Naive B cell (primary cell): ENCODE measurements at places on chromosomes 12 and 14.

- no peak overlapping the region for H3K4me3 ChIP-seq
- DNase-seq, result no peak
- H3K27ac ChIP-seq, result no peak overlapping the region
Observed at GRCh38 chr12:27148791-27149190, 66.4 kb upstream of the C12orf71 start.

DNA sequence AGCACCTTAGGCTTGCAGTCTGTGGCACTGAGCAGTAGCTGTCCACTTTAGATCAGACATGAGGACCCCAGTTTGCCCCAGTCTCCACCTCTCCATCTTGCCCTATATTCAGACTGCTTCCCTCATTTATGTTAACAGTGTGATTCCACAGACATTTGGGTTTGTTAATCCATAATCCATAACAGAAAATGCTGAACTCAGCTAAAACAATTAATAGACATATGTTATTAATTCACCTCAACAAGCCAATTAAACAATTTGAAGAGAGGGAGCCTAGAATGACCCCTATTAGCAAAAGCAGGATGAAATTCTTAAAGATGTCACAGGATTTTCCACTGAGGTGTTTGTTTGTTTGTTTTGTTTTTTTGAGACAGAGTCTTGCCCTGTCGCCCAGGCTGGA is 9.1 kb downstream of the CDKL1 start:
- no peak overlapping the region for H3K27ac ChIP-seq
- H3K4me1 ChIP-seq, result no peaks in the 10 kb centered on the region
- no peaks in the 10 kb centered on the region for H3K27me3 ChIP-seq
- DNase-seq, result no peak

DNA sequence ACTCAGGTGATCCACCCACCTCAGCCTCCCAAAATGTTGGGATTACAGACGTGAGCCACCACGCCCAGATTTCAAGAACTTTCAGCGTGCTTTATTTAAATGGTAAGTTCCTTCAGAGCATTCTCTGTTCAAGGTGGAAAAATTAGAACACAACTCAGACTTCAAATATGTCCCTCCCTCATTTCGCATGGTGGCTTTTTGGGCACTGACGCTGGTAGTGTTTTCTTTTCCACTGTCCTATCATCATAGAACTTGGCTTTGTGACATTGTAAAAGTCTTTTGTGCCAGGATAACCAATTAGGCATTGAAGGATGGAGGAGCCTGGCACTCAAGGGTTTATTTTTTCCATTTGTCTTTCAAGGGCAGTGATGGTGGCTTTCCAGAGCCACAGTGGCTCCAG is 190.8 kb downstream of the NUAK1 start:
- no peaks in the 10 kb centered on the region for H3K4me1 ChIP-seq
- no peak for DNase-seq
- H3K27me3 ChIP-seq, result peaks cover 5% of the 10 kb centered on the region
- no peak overlapping the region for H3K4me3 ChIP-seq
- no peaks in the 10 kb centered on the region for H3K36me3 ChIP-seq

GRCh38 chr12:130226126-130226525 is 63.9 kb downstream of the FZD10 start:
- DNase-seq, result no peak
- H3K27me3 ChIP-seq, result no peaks in the 10 kb centered on the region
- H3K4me1 ChIP-seq, result no peaks in the 10 kb centered on the region
- no peak overlapping the region for H3K27ac ChIP-seq

GRCh38 chr12:112546996-112547395 is 128.2 kb downstream of the PTPN11 start:
- H3K36me3 ChIP-seq, result no peaks in the 10 kb centered on the region
- H3K27ac ChIP-seq, result no peak overlapping the region
- H3K4me1 ChIP-seq, result no peaks in the 10 kb centered on the region
- no peak for DNase-seq
- H3K4me3 ChIP-seq, result no peak overlapping the region
- H3K27me3 ChIP-seq, result peaks cover 41% of the 10 kb centered on the region

- no peak for DNase-seq
- peaks cover 24% of the 10 kb centered on the region for H3K36me3 ChIP-seq
- H3K4me3 ChIP-seq, result no peak overlapping the region
- no peak overlapping the region for H3K27ac ChIP-seq
- H3K4me1 ChIP-seq, result peaks cover 27% of the 10 kb centered on the region
Observed at GRCh38 chr12:62372825-62373224, 93.8 kb upstream of the MON2 start.

DNA sequence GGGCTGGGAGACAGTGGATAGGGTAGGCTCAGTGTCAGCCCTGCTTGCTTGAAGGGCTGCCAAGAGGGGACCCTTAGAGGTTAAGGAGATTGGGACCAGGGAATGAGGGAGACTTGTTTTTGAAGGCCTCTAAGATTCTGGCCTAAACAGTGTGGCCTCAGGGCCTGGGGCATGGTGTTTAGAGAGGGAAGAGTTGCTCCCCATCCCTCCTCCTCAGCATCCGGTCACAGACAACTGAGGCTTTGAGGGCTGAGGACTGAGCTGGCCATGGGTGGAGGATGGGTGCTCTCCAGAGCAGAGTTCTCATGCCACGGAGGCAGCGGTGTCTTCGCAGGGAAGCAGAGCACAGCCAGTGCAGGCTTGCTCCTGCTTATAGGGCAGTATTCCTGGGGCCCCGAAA is 49.4 kb downstream of the KRT80 start:
- peaks cover 10% of the 10 kb centered on the region for H3K4me1 ChIP-seq
- peaks cover 13% of the 10 kb centered on the region for H3K27me3 ChIP-seq
- no peak overlapping the region for H3K27ac ChIP-seq
- H3K36me3 ChIP-seq, result no peaks in the 10 kb centered on the region
- DNase-seq, result no peak

DNA sequence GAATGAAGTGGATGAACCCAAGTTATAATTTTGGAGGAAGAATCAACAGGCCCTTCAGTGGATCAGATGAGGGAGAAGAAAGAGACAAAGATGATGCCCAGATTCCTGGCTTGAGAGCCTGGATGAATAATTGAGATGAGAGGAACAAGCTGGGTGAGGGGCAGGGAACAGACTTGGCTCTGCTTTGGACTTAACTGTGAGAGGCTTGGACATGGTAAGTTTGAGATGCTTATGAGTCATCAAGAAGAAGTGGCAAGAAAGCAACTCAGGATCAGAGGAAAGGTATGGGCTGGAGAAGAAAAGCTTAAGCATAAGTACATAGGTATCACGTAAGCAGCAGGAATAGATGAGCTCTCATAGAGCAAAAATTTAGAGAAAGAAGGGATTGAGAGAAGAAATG is 55.3 kb downstream of the FIGNL2 start:
- no peak for DNase-seq
- H3K4me1 ChIP-seq, result no peaks in the 10 kb centered on the region
- H3K36me3 ChIP-seq, result no peaks in the 10 kb centered on the region
- no peak overlapping the region for H3K4me3 ChIP-seq
- H3K27me3 ChIP-seq, result no peaks in the 10 kb centered on the region

DNA sequence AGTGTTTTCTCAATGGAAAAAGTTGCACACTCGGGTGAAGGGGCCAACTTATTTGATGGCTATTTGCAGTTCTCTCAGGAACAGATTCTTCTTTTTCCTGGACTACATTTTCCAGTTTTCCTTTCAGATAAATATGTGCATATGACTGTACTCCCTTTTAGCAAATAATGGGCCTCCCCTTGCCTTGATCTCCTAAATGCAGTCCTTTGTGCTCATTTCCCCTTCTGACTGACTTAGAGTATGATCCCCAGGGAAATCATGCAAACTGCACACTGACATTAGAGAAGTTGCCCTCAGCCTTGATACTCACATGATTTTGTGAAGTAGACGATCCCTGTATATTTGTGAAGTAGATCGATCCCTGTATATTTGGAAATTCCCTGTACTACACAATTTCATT is 492.9 kb upstream of the NOVA1 start:
- no peaks in the 10 kb centered on the region for H3K4me1 ChIP-seq
- no peak overlapping the region for H3K4me3 ChIP-seq
- H3K27me3 ChIP-seq, result no peaks in the 10 kb centered on the region
- no peak for DNase-seq

DNA sequence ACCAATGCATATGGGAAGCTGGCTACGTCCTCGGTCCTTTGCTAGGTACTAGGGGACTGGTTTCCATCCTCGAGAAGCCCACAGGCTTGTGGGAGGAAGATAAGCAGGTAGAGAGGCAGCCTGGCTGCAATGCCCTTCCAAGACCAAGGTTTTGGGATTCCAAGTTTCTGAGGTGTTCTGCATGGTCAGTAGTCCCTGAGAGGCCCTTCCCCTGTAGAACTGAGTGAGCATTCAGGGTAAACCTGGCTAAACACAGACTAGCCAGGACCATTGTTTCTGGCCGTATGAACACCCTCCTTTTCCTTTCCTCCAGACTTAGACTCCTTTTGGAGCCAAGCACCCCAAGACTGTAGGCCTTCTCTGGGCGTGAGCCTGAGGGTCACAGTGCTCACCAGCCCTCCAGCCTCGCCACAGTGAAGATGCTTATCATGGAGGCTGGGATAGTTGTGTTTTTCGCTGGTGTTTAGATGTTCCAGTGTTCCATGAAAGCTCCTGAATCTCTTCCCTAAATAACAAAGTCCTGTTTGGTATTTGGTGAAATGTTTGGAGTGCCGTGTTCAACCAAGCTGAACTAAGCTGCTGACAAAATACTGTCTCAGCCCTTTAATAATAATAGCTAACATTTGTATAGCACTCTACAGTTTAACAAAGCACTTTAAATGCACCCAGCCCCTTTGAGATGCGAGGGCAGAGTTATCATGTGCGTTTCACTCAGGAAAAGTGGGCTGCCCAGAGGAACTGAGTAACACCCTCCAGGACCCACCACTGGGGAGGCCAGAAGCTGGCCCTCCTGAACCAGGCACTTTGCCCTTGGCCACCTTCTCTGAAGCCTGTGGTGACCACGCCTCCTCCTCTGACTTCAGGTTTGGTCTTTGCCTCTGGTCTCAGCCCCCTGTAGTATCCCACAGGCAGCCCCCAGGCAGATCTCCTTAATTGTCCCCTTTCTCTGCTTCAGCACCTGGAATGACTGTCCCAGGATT is 284.5 kb downstream of the CACNA1C start:
- no peak overlapping the region for H3K4me3 ChIP-seq
- no peak for DNase-seq
- H3K36me3 ChIP-seq, result no peaks in the 10 kb centered on the region
- peaks cover 4% of the 10 kb centered on the region for H3K27me3 ChIP-seq
- H3K4me1 ChIP-seq, result peaks cover 15% of the 10 kb centered on the region
- H3K27ac ChIP-seq, result no peak overlapping the region

- H3K27me3 ChIP-seq, result peaks cover 18% of the 10 kb centered on the region
- no peaks in the 10 kb centered on the region for H3K4me1 ChIP-seq
- no peaks in the 10 kb centered on the region for H3K36me3 ChIP-seq
- no peak overlapping the region for H3K27ac ChIP-seq
- H3K4me3 ChIP-seq, result no peak overlapping the region
Observed at GRCh38 chr12:76946446-76946845, 67.6 kb upstream of the CSRP2 start.

- no peak overlapping the region for H3K4me3 ChIP-seq
- peak overlapping the region; percentile 73 for H3K27ac ChIP-seq
- peaks cover 27% of the 10 kb centered on the region for H3K27me3 ChIP-seq
- peaks cover 8% of the 10 kb centered on the region for H3K36me3 ChIP-seq
- DNase-seq, result no peak
Observed at GRCh38 chr12:3061059-3061458, 16.1 kb upstream of the TSPAN9 start.

DNA sequence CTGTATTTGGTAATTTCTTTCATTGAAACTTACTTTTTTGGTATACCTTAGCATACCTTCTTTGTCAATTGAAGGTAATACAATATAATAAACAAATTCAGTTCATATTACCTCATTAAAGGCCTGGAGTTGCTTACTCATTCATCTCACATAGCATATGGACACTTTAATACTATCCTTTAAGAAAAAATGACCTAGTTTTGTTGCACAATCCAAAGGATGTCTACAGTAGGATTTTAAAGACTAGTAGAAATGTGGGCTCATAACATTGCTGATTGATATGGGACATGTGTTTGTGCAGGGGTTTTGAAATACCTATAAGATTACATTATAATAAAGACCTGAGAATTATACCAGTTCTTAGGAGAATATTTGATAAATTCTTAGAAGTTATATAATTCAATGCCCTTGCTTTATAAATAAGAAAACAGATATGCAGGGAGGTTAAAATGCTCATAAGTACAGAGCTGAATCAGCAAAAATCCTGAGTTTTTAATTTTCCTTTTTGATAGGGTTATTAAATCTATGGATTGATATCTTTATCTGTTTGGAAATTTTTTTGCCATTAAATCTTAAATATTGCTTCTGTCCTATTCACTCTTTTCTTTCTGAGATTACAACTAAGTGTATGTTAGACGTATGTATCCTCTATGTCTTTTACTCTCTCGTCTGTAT is 352.1 kb downstream of the ATP23 start:
- H3K4me3 ChIP-seq, result no peak overlapping the region
- DNase-seq, result no peak
- H3K27me3 ChIP-seq, result peaks cover 22% of the 10 kb centered on the region
- no peaks in the 10 kb centered on the region for H3K4me1 ChIP-seq
- peaks cover 7% of the 10 kb centered on the region for H3K36me3 ChIP-seq

GRCh38 chr14:89422181-89422951 is 5.3 kb upstream of the FOXN3 start:
- peaks cover 25% of the 10 kb centered on the region for H3K4me1 ChIP-seq
- no peak overlapping the region for H3K4me3 ChIP-seq
- no peak overlapping the region for H3K27ac ChIP-seq
- H3K36me3 ChIP-seq, result peaks cover 6% of the 10 kb centered on the region
- no peak for DNase-seq

GRCh38 chr12:131380965-131381705 is 329.8 kb upstream of the SFSWAP start:
- H3K4me3 ChIP-seq, result no peak overlapping the region
- no peaks in the 10 kb centered on the region for H3K36me3 ChIP-seq
- peaks cover 9% of the 10 kb centered on the region for H3K27me3 ChIP-seq
- no peak for DNase-seq
- H3K27ac ChIP-seq, result no peak overlapping the region
- H3K4me1 ChIP-seq, result no peaks in the 10 kb centered on the region

- peaks cover 18% of the 10 kb centered on the region for H3K27me3 ChIP-seq
- H3K4me1 ChIP-seq, result peaks cover 7% of the 10 kb centered on the region
- no peaks in the 10 kb centered on the region for H3K36me3 ChIP-seq
- H3K4me3 ChIP-seq, result no peak overlapping the region
- DNase-seq, result no peak
Observed at GRCh38 chr12:52245962-52246569, 13.0 kb downstream of the KRT7 start.

DNA sequence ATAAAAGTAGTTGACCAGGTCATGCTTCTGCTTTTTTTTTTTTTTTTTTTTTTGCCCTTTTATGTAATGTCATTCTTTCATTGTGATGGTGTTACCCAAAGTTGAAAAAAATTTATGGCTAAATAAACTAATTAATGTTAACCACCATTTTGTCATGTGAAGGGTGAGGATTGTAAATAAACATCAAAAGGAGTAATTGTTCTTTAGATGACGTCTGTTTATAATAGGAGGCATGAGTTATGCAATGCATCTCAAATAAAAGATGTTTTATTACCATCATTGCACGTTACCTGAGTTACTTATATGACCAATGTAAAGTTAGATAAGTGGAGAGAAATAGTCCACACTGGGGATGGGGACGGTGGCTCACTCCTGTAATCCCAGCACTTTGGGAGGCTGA is 349.9 kb upstream of the PDE3A start:
- no peaks in the 10 kb centered on the region for H3K4me1 ChIP-seq
- H3K36me3 ChIP-seq, result no peaks in the 10 kb centered on the region
- no peak overlapping the region for H3K4me3 ChIP-seq
- no peak overlapping the region for H3K27ac ChIP-seq

GRCh38 chr12:3646561-3647241 is 106.2 kb downstream of the CRACR2A start:
- no peaks in the 10 kb centered on the region for H3K27me3 ChIP-seq
- no peak overlapping the region for H3K4me3 ChIP-seq
- H3K4me1 ChIP-seq, result peaks cover 48% of the 10 kb centered on the region
- DNase-seq, result no peak
- peaks cover 31% of the 10 kb centered on the region for H3K36me3 ChIP-seq
